CD4-positive, alpha-beta T cell treated with Interleukin-12 subunit alpha and Interleukin-12 subunit beta, for 1 hour (primary cell): ENCODE measurements at places on chromosomes 7 and 10.

- no peak for DNase-seq
These were observed 39.9 kb downstream of the STRA8 start for GRCh38 chr7:135273581-135273980.

DNA sequence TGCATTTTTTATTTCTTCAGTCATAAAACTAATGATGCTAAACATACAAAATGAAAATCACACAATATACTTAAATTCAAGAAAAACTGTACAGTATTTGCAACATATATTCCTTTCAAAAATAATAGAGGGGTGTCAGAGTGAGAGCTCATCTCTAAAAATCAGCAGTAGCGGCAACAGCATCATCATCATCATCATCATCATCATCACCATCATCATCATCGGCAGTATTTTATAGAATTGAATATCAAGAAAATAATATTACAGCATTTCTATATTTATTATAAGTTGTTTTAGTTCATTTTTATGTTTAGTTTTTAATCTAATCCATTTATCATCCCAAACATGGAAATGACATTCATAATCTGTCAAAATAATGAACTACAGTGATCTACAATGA is 67.4 kb upstream of the PPP1R3A start:
- DNase-seq = no peak

- no peak for DNase-seq
These were observed 45.0 kb upstream of the CCDC7 start for GRCh38 chr10:32400961-32401360.

- DNase-seq = peak; percentile 77
These were observed 16.2 kb downstream of the HSPB1 start for GRCh38 chr7:76318488-76319353.

DNA sequence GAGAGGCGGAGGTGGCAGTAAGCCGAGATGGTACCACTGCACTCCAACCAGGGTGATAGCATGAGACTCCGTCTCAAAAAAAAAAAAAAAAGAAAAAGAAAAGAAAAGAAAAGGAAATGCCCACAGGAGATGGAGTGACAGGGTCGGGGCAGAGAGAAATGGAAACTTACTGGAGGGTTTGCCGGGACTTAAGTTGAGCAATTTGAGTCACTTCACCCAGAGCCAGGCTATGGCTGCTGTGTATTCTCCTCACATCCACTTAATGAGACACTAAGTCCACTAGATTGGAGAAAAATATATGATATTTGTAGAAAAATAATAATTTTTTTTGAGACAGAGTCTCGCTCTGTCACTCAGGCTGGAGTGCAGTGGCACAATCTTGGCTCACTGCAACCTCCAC is 4.6 kb upstream of the PFKFB3 start:
- DNase-seq = no peak

DNA sequence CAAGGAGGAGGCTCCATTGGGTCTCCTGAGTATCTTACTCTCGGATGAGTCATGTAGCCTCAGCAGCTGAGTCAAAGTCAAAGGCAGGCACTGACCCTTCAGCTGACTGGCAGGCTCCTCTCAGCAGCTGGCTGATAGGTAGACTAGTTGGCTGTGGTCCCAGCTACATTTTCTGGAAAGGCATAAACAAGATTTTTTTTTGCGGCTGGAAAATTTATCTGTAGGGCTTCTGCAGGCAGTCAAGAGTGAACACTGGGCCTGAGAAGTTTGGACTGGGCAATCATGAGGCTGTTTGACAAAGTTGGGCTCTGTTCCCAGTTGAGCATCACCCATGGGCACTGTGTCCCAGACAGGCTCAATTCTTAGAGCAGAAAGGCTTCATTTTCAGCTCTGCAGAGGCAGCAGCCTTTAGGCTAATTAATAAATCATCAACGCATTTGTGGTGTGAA is 796.2 kb downstream of the CCSER2 start:
- no peak for DNase-seq

DNA sequence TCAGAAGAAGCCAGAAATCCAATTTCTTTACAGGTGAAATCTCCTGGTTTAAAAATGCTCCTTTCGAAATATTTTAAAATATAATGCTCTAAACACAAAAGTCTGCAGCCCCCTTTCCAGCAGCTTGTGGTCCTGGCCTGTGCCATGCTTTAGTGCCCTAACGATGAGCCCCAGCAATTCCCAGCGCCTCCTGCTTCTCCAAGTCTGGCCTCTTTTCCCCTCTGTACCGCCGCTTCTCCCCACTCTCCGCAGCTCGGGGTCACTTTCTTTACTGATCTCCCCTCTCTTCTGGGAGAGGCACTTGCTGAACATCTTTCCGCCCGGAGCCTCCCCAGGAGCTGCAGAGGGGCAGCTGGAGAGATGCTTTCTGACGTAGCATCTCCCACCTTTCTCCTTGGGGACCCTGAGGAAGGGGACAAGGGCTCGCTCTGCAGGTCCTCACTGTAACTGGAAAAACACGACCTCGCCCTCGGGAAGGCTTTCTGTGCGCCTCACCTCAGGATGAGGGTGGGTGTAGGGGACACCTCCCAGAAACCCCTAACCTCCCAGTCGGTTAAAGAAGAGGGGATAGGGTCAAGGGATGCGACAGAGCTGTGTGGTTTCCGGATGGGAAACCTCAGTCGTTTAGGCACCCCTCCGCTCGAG is 565 bp upstream of the INA start:
- no peak for DNase-seq

- no peak for DNase-seq
These were observed 44.9 kb downstream of the SMURF1 start for GRCh38 chr7:99098824-99099498.

DNA sequence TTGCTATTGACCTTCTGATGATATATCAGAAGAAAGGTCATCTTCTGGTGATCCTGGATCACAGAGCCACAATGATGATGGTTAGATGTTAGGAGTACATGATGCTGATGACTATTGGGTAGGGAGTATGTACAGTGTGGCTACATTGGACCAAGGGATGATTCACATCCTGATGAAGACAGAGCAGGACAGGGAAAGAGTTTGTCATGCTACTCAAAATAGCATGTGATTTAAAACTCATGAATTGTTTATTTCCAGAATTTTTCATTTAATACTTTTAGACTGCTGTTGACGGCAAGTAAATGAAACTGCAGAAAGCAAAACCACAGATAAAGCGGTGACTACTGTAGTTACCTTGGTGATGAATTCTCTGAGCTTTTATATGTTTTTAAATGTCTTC is 397.3 kb downstream of the PPP1R3A start:
- DNase-seq = no peak

GRCh38 chr7:90607196-90607595 is 11.1 kb downstream of the CDK14 start:
- no peak for DNase-seq

- no peak for DNase-seq
These were observed 8.8 kb downstream of the TNS3 start for GRCh38 chr7:47572939-47573757.

DNA sequence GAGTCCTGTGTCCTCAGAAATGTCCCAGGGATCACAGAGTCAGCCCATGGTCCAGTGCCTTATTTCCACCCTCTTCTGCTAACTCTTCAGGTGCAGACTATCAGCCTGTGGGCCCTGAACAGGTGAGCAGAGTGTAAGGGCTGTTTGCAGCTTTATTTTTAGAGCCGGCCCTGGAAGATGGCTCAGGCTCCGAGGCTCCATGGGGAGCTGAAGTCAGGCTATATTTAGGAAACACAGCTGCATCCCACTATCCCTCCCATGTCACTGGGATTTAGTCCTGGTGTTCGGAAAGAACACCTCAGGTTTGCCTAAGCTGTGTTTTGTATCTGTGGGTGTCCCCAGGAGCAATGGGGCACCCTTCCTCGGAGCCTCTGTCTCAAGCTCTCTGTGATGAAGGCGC is 126.9 kb downstream of the RPS24 start:
- no peak for DNase-seq

DNA sequence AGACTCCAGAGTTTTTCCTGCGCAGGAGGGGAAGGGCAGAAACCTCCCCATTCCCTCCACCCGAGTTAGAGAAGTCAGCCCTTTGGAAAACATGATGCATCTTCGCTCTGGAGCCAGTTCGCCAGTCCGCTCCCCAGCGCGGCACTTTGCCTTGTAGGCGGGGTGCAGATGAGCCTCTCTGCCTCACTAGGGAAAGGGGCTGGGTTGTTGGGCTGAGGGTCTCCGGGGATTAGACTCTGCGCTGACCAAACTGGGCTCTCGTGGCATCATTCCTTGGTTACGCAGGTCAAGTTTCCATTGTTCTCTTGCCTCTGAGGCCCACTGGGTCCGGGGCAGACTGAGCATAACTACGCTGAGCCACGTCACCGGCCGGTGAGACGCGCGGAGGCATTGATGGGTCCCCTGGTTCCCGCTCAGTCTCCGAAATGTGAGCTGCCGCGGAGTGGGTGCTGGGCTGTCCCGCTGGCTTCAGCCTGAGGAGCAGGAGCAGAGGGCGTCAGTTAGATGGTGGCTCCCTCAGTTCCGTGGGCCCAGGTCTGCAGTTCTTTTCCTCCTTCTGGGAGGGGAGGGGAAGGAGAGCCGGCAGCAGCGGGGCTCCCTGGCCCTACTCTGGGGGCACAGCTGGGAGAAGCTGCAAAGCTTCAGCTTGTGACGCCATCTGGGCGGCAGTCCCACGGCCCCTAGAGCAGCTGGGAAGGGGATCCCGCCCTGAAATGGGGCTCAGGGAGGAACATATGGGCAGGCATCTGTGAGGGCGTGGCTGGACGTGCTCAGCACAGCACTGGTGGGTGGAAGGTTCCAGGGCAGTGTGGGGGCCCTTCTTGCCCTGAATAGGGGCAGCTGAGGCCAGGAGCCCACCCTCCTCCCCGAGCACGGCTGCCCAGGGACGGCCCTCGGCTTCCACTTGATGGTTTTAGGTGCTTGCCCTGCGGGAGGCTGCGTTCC is 121.3 kb upstream of the BTBD16 start:
- no peak for DNase-seq

DNA sequence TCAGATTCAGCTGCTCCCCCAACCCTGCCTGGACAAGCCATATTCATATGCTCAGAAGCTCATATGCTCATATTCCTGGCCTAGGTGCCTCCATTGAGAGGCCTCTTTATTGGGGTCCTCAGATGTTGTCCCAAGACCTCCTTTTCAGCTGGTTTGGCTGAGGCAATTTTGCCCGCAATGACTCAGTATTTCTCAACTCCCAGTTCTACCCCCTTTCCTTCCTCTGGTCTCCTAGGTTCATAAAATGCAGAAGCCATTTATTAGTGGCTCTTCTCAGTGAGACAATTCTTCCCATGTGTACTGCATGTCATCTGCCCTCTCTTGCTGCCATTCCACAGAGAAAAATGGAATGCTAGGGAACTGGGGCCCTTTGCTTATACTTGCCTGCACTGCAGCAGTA is 110.7 kb downstream of the INHBA start:
- no peak for DNase-seq

DNA sequence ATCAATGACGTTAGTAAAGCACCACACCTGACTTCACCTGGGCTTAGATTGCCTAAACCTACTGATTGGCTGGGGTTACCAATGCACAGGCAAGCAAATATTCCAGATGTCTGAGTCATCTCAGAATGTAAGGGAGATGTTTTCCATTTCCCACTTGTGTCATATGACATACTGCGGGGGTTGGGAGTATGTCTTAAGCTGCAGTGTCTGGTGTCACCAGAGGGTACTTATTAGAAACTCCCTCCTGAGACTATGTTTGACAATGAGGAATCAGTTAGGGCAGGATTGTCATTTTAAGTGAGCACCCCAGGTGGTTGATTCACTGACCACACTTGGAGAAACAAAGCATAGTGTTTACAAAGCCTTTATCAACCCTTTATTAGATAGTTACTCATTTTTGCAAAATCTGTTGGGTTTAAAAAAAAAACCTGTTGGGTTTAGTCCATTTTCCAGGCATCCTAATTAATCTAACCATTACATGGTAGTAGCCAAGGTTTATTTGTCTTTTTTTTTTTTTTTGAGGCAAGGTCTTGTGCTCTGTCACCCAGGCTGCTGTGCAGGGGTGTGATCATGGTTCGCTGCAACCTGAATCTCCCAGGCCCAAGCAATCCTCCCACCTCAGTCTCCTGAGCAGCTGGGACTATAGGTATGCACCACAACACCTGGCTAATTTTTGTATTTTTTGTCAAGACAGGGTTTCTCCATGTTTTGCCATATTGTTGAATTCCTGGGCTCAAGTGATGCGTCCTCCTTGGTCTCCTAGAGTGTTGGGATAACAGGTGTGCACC is 72.5 kb downstream of the CDK6 start:
- DNase-seq = no peak

GRCh38 chr10:107952649-107953556 is 788.4 kb upstream of the SORCS1 start:
- no peak for DNase-seq

DNA sequence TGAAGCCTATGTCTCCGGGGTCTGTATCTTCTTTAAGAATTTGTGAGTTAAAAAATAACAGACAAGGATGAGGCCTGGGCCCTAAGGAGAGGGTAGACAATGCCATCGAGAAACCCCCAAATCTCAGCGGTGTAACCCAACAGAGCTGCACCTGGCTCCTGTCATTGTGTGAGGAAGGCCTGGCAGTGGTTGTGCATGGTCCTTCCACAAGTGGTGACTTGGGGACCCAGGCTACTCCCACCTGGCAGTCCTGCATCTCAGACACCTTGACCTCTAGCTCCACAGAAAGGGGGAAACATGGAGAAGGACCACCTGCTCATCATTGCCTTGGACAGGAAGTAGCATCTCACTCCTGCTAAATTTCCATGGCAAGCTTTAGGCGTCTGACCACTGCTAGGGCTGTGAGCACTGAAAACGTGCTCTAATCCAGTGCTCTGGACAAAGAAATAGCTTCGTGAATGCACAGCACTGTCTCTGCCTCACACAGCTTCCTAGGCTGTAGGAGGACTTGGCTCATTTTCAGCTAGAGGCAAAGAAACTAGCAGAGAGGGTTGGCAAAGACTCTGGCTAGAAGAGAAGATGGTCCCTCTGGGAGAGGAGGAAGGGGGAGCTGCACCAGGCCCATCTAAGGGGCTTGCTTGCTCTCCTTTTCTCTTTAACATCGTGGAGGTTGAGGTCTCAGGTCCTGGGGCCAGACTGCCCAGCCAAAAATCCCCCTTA is 273.9 kb upstream of the ZMIZ1 start:
- no peak for DNase-seq

GRCh38 chr7:12711124-12711523 is 23.7 kb downstream of the ARL4A start:
- DNase-seq = no peak

GRCh38 chr10:119221201-119221600 is 13.8 kb downstream of the GRK5 start:
- DNase-seq = no peak

DNA sequence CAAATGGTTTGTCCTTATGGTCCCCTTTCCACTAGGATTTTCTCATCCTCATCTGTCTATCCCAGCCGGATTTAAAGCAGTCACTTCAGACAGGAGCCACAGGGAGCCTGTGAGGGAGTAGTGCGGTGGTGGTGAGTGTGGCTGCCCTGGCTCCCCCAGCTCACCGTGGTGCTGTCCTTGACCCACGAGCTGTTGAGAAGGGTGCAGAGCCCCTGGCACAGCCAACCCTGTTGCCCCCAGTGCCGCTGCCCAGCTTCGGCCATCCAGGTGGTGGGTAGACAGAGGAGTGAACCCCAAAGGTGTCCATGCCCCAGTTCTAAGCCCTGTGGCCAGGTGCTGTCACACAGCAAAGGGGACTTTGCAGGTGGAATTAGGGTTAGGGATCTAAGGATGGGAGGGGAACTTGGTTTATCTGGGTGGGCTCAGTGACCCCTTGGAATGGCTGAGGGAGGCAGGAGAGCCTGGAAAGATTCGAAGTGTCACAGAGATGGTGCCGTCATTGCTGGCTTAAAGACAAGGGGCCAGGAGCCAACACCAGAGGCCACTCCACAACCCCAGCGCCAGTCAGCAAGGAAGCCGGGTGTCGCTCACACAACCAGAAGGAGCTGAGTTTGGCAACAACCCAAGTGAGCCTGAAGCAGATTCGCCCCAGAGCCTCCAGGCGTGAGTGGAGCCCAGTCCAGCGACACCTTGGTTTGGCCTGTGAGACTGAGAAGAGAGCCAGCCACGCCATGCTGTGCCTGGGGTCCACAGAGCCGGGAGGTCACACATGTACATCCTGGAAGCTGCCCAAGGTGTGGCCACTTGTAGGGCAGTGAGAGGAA is 142.4 kb downstream of the ADCY1 start:
- DNase-seq = no peak
